Right renal pelvis (tissue), 4 donors: ENCODE measurements at places on chromosomes 5 and 9.
A peak's percentile ranks its signal among the peaks of the same experiment; 100 is the strongest.

GRCh38 chr5:10579536-10580521 is 16.0 kb downstream of the ANKRD33B start:
- no peak for DNase-seq

- DNase-seq: no peak
These were observed 155.3 kb upstream of the KLF4 start for GRCh38 chr9:107644733-107645463.

DNA sequence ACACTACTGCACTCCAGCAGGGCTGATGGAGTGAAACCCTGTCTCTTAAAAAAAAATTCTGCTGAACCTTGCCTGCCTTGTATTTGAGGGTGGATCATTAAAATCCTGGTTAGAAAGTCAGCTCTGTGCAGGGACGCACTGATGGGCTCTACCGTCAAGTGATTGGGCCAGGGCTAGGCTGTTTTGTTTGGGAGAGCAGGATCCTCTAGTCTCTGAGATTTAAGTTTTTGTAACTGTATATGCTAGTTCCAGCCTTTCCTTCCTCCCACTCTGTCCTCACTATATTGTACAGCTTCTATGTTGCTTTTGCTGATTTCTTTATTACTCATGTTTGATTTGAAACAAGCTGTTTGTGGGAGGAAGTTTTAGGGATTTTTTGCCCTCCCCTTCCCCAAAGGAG is 11.5 kb downstream of the DDX4 start:
- peak; percentile 3 for DNase-seq

DNA sequence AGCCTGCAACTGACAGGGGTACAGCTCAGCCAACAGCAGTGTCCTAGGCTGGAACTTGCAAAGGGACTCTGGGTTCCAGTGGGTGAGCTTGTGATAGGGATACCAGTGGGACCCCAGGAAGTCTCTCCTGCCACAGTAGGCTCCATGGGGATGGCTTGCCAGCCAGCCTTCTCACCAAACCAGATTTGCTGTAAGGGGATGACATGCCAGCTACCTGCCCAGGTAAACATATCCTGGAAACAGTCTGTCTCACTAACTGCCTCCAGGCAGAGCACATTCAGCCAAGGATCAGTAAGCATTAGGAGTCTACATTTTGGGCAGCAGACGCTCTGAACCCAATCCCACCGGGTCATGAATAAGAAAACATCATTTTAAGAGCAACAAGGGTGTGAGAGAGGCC is 49.9 kb downstream of the SIL1 start:
- no peak for DNase-seq

- peak; percentile 47 for DNase-seq
These were observed 47.5 kb upstream of the CPLX2 start for GRCh38 chr5:175823731-175824525.

- no peak for DNase-seq
These were observed 108.3 kb upstream of the LHFPL2 start for GRCh38 chr5:78756858-78757257.

- no peak for DNase-seq
These were observed 44.8 kb upstream of the RNF130 start for GRCh38 chr5:180116077-180116999.

DNA sequence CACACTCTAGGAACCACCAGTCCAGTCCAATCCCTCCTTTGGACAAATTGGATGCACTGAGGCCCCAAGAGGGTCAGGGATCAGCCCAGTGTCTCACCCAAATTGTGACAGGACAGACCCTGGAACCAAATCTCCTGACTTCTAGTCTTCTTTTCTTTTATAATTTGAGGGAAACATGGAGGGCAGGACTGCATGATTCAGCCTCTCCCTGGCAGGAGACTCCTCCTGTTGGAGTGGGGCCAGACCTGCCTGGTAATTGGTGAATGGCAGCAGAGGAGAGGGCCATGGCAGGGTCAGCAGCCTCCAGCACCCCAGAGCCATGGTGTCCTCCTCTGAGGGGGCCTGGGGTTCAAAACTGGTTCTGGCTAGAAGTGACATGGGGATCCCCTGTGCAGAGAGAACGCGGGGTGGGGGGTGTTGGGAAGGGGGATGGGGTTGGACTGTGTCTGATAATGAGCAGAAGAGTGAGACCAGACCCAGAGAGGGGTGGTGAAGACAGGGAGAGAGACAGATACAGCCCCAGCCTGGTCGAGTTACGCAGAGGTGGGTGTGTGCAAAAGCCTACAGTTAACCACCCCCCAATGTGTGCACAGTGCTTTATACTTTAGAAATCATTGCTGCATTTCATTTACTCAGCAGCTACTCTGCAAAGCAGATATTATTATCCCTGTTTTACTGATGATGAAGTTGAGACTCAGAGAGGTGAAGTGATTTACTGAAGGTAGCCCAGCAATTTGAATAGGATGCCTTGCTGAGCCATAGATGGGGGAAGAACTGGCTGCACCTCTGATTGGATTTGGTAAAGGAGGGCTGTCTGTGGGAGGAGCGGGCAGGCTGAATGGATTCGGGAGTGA is 3.8 kb upstream of the SYNPO start:
- DNase-seq: no peak

GRCh38 chr9:4970970-4971641 is 14.0 kb upstream of the JAK2 start:
- no peak for DNase-seq

GRCh38 chr9:14565352-14566016 is 127.7 kb downstream of the ZDHHC21 start:
- no peak for DNase-seq

- no peak for DNase-seq
These were observed 74.1 kb downstream of the PAX5 start for GRCh38 chr9:36959681-36960574.

DNA sequence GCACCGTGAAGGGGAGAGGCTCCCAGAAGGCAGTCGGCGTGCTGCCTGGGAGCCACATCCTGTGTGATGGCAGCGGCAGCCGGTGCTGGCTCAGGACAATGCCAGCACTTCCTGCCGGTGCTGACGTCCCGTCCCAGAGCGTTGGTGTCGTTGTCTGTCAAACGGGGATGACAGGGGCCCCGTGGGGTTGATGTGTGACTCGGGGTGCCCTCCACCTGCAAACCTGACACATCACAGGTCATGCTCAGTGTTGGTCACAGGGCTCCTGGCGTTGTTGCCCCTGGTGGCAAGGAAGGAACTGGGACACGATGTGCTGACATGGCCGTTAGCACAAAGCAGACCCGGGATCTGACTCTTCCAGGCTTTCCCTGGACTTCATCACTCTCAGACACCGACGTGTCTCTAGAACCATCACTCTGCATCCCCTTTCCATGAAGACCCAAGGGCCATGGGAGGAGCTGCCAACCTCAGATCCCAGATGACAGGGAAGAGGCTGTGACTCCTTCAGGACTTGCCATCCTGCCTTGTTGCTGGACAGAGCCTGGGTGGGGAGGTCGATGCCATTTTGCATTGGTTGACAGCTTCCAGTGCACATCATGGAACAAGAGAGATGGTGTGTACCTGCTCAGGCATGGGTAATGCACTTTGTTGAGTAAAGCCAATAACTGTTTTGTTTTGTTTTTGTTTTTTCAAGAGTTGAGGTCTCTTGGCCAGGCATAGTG is 21.5 kb downstream of the PLPP7 start:
- DNase-seq: no peak

- DNase-seq: no peak
These were observed 694.5 kb downstream of the CDH9 start for GRCh38 chr5:26343801-26344325.

- DNase-seq: no peak
These were observed 16.3 kb upstream of the MROH2B start for GRCh38 chr5:41087461-41087860.

- no peak for DNase-seq
These were observed 166.5 kb downstream of the RMI1 start for GRCh38 chr9:84146893-84147710.

GRCh38 chr9:20335668-20336332 is 286.5 kb downstream of the MLLT3 start:
- DNase-seq: no peak

- no peak for DNase-seq
These were observed 141.9 kb downstream of the NPR3 start for GRCh38 chr5:32852976-32853375.

DNA sequence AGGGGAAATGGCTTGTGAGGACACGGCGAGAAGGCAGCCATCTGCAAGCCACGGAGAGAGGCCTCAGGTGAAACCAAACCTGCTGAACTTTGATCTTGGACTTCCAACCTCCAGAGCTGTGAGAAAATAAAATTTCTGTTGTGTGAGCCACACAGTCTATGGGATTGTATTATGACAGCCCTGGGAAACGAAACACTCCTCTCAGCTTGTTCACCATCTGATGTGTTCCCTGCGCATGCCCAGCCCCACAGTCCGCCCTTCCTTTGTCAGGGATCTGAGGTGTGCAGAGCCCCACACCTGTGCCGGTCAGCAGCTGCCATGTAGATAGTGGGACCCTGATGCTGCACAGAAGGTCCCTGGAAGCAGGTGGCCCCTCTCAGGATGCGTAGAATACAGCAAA is 34.1 kb downstream of the PLPP7 start:
- DNase-seq: no peak

- no peak for DNase-seq
These were observed 38.1 kb downstream of the CRHBP start for GRCh38 chr5:76990899-76991459.

GRCh38 chr9:10005206-10005605 is 607.6 kb downstream of the PTPRD start:
- DNase-seq: no peak

DNA sequence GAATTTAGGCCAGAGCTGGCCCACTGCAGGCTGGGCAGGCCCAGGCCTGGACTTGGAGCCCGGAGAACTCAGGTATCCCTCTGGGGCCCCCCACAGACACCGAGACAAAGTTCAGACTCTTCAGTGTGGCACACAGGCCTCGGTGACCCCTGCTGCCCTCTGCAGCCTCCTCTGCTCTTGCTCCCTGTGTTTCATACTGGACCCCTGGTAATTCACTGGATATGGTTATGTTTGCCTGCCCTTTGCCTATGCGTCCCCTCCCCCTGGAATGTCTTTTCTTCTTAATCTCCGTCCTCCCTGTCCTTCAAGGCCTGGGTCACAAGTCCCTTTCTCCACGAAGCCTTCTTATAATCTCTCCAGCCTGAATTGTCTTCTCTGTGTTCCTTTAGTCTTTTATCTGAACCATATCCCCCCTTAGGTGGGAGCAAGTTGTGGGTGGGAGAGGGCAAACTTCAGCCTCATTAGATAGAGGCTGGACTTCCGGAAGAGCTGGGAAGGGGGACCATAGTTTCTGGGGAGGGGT is 30.1 kb downstream of the GSN start:
- DNase-seq: no peak

DNA sequence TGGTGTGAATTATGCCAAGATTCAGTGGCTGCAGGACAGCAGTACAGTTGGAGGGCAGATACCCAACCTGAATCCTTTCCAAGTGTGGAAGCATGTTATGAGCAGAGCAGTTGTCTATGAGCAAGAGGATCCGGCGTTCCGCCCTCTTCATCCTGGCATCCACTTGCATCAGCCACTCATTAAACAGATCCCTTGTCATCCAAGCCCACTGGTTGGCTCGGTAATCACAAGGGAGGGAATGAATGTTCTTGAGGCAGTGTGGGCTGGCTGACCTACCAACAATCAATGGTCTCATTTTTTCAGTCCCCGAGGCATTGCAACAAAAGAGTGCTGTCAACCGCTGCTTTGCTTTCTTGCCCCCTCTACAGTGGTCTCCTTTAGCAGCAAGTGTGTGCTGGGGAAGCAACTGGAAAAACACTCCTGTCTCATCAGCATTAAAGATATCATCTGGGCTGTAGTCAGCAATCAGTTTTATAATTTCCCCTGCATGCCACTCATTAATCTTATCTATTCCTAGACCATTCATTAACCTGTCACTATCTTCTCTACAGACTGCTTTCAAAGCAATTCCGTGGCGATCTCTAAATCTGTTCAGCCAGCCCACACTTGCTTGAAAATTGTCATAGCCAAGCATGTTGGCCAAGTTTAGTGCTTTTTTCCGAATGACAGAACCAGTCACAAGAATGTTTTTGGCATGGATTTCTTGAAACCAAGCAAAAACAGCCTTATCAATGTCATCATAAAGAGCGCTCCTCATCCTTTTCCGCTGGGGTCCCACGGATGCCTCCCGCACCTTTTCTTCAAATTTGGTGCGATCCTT is 4.9 kb downstream of the TIGD6 start:
- no peak for DNase-seq

DNA sequence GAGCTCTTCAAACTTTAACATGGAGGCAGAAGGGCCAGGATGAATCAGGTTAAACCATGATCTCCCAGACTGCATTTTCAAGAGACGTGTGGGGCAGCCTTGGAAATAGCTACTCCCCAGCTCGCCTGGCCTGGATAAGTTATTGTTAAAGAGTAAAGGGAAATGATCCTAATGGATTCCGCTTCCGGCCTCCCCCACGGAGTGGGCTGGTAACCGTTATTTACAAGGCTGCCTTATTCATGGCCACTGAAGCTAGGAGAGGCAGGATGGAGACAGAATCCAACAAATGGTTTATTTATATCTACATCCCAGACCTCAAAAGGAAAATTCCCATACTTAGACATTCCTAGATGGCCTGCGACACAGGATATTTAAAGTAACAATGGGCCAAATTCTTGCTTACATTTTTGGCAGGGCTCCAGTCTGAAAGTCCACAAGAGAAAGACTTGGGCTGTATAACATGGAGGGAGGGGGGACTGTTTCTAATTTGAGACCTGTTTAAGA is 27.9 kb downstream of the SPRY4 start:
- peak; percentile 71 for DNase-seq
